Placental pericyte (primary cell): ENCODE measurements at places on chromosomes 4 and X. TPM values are rescaled to one million over a fixed set of nuclear protein-coding genes. Genes with fewer than 3 reads are reported as not detected.

UCP1 gene
- not detected in 2 replicates for total RNA-seq

DKK2 gene
- total RNA-seq = under 0.01 and 6.7 TPM in 2 replicates

RCHY1 gene
- 25.6 and 27.5 TPM in 2 replicates for total RNA-seq

PPP4R3C gene
- not detected in 2 replicates for total RNA-seq

IL2 gene
- total RNA-seq = not detected in 2 replicates

DCLK2 gene
- total RNA-seq = 7.0 and 8.3 TPM in 2 replicates

TDO2 gene
- total RNA-seq = 8.3 and 12.3 TPM in 2 replicates

YIPF7 gene
- total RNA-seq = not detected in 2 replicates

GAR1 gene
- 4.3 and 5.5 TPM in 2 replicates for total RNA-seq

TMSB15C gene
- 0.22 and 1.1 TPM in 2 replicates for total RNA-seq

CT45A1 gene
- not detected in 2 replicates for total RNA-seq

FAAH2 gene
- total RNA-seq = 0.14 and 0.44 TPM in 2 replicates
